ENCODE measurements at places on chromosomes 4 and X. TPM values are rescaled to one million over a fixed set of nuclear protein-coding genes. Genes with fewer than 3 reads are reported as not detected.

The UNC5C gene
- 2.2 TPM for total RNA-seq

The TCP11X1 gene
- total RNA-seq: not detected

The UCHL1 gene
- 997 TPM for total RNA-seq

The LIMCH1 gene
- 39.6 TPM for total RNA-seq

The SHROOM3 gene
- total RNA-seq: 9.5 TPM

The NEIL3 gene
- total RNA-seq: 3.3 TPM

The TENM3 gene
- 40.3 TPM for total RNA-seq

The IDS gene
- 46.6 TPM for total RNA-seq

The PRR32 gene
- not detected for total RNA-seq
